Omental fat pad (tissue), 4 donors: ENCODE measurements at places on chromosomes 7 and 10. TPM values are rescaled to one million over a fixed set of nuclear protein-coding genes. Genes with fewer than 3 reads are reported as not detected.

DNA sequence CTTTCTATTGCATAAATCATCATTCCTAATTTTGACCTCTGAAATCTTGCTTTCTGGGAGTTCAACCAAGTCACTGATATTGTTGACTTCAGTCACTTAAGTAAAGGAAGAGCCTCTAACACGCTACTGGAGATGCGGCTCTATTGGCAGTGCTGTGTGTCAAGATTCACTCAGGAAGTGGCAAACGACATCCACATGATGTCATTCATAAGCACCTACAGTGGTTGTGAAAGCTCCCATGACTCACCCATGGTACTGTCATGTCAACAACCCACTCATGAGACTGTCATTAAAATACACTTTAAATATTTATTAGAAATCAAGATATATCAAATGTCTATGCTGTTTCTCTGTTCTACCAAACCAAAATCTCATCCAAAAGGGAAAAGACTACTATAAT, 52.5 kb upstream of the LHFPL3 start:
- DNase-seq, result no peak

DNA sequence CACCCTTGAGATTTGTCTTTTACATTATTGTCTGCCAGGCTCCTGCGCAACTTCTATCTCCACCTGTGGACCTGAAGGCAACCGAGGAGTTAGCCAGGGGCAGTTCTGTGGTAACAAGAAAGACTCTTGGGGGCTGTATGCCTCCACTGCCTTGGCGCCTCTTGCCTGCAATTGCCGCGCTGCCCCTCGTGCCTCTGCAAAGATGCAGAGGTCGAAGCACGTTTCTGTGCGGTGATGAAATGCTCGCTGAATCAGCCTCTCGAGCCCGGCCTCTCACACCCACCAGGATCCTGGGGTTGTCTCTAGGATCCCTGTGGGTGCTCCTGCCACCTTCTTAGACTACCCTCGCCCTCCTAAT, 486 bp upstream of the LHFPL3 start:
- DNase-seq, result no peak

The UTF1 gene
- not detected for total RNA-seq

DNA sequence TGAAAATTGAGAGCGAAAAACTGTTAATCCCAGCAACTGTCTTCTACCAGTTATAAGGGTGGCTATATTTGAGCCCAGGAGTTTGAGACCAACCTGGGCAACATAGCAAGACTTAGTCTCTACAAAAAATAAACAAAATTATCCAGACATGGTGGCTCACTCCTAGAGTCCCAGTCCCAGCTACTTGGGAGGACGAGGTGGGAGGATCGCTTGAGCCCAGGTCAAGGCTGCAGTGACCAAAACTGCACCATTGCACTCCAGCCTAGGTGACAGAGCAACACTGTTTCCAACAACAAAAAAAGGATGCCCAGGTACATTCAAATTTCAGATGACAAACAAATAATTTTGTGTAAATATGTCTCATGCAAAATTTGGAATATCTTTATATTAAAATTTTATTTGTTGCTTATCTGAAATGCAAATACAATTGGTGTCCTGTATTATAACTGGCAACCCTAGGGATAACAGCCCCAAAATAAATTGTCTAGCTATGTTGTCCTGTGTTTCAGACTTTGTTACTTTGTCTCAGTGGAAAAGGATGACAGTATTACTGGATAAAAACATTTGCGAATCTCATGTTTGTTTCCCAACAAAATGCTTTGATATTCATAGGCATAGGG, 26.7 kb downstream of the FAM171A1 start:
- no peak for DNase-seq

DNA sequence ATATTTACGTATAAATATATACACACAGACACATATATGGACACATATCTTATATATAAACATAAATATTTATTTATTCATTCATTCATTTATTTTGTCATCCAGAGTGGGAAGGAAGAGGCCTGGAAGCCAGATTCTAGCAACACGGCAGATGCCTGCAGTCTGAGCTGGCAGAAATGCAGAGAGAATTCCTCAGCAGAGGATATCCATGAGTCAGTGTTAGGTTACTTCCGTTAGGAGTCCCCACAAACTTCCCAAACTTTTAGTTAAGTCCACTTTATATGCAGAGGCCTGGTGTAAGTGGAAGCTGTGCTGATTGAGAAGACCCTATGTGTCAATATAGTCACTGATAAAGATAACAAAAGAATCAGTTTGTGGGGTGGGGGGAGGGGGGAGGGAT, 89.6 kb downstream of the PPP1R17 start:
- DNase-seq, result no peak

The CRTAC1 gene
- total RNA-seq, result 0.48 TPM

The ACTL6B gene
- not detected for total RNA-seq

DNA sequence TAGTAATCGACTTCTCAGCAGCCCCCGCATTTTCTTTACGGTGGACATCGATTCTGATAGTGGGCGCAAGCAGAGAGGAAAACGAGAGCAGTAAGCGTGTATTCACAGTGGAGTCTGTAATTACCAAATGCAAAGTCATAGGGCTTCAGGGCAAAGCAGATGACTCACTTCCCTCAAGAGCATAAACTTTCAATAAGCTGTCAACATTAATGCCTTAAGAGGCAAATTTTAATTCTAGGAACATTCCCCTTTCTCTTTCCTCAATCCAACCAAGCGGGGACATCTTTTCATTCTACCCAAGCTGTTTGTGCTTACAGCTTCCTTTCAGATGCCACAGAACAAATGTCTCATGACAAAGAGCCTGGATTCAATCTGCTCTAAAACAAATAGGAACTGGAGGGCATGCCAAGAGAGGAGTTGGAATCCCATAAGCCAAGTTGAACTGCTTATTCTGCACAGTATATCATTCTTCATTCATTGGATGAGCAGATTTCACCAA, 48.6 kb downstream of the MALSU1 start:
- no peak for DNase-seq

DNA sequence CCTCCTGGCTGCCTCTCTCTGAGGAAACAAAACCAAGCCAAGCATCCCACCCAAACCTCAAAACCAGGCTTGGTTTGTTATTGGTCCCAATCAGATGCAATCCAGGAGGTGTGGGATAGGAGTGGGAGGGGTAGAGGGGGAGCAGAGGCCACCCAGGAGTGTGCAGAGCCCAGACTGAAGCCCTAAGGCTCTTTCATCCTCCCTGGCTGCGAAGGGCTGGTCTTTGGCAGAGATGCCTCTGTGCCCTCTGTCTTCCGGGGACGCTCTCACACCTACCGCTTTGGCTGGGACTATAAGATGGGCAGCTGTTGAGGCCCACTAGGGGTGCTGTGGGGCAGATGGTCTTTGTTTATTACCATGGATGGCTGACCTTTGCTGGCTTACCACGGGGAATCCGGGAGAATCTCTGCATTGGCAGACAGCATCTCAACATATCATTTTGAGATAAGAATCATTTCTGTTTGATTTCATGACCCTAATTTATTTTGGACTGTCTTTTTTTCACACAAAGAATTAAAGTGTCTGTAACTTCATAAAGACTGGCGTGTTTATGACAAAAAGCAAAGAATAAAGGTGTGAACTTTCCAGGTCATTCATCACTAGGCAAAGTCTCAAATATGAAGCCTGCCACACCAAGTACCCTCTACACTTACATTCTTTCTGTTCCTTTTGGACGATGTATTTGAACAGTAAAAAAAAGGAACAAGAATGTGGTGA, 6.5 kb upstream of the DENND2A start:
- DNase-seq, result no peak

The PRKG1 gene
- total RNA-seq, result 36.4 TPM

DNA sequence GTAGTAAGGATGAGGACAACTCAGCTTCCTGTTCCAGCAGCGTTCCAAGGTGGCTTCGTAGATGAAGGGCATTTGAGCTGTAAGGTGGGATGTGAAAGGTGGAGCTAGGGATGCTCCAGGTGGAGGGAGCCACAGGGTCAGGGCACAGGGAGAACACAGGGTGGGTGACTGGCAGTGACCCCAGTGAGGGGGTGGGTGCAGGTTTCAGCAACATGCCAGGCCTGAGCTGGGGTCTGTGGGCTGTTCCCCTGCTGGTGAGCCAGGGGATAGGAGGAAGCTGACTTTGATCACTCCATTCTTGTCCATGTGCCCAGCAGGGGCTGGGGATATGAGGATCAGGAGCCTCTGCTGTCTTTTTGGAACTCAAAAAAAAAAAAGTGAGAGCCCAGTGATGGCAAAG, 33.2 kb downstream of the CDH23 start:
- no peak for DNase-seq
